ENCODE measurements at places on chromosomes 7 and 10.

GRCh38 chr7:41931263-41931646 lies 228.4 kb upstream of the INHBA start:
- no peak for DNase-seq

GRCh38 chr7:45107356-45107755 lies 4.1 kb downstream of the TBRG4 start:
- DNase-seq, result no peak

DNA sequence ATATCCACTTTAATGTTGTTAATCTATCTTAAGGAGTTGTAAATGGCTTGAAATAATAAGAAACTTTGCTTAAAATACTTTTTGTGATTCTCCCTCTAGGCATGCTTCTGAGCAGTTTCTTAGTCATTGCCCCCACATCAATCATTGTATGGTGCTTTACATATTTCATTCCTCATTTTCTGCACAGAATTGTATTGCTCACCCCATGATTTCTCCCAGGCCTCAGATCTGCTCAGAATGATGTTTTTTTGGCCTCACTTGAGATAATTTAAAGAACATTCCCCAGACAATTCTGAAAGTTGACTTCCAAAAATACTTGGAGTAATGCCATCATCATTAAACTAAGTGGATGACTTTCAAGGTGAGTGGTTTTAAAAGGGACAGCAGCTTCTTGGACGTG lies 82.1 kb upstream of the PRPS1L1 start:
- peak; percentile 87 for DNase-seq

DNA sequence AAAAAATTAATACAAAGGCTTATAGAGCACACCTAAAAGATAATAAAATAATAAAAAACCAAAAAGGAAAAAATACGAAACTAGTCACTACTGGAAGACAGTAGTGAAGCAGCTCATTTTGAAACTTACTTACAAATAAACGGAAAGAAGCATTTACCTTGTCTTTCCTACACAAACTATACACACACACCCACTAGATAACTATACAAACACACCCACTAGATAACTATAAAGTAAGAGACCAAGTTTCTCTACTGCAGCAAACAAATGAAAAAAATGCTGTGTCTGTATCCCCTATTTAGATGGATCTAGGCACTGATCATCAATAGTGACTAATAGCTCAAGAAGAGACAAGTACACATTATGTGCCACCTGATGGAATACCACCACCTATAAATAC lies 49.2 kb downstream of the KIF5B start:
- no peak for DNase-seq

- peak; percentile 38 for DNase-seq
Measured at GRCh38 chr7:143892527-143893300, 9.3 kb downstream of the TCAF1 start.

- no peak for DNase-seq
Measured at GRCh38 chr7:54556121-54556520, 13.9 kb downstream of the VSTM2A start.

DNA sequence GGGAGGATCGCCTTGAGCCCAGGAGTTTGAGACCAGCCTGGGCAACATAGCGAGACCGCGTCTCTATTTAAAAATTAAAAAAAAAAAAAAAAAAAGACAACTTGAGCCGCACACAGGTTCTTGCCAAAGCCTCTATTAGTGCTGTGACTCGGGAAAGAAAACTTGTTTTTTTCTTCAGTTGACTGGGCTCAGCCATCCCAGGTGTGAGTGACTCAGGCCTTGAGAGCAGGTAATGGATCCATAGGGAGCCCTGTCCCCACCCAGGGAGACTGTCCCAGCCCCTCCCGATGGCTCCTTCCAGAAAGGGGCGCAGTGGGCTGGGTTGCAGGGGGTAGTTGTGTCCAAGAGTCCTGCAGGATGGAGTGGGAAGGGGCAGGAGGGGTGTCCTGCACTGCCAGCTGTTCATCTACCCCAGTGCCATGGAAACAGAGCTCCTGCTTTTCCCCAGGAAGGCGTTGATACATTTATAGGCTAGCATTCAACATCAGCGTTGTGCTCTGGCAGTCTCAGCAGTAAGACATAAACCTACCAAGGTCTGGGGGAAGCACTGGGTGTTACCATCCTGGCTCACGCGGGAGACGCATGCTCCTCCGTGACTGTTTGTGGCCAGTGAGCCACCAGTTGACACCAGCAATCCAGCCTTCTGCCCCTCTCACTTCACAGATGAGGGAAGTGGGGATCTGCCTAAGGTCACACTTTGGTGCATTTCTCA lies 126.6 kb downstream of the CUX1 start:
- DNase-seq, result no peak

DNA sequence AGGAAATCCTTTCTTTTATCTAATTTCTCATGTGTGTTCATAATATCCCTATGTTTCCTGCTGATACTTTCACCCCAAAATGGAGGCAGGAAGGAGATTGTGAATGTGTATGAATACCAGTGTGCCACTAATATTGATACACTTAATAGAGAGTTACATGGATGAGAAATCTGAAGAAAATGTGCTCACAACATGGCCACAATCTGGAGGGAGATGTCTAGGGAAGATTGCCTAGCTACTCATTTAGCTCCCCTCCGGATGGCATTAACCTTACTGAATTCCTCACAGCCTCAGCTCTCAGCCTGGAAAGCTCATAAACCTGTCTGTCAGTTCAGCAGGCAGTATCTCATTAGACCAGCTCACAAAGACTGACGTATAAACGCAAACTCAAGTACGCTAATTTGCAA lies 23.4 kb upstream of the DMTF1 start:
- no peak for DNase-seq

DNA sequence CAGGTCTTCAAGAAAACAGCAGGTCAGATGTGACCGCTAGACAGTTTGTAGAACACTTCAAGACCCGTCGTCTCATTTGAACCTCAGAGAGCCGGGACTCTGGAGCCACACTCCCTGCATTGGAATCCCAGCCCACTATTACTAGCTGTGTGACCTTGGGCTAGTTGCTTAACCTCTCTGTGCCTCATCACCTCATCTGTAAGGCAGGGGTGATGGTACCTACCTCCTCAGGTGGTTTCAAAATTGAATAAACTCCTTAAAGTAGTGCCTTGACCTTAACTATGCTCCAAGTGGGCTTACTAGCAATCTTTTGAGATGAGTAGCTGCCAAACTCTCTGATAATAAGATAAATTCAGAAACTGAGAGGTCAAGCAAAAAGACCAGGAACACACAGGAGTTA lies 43.8 kb downstream of the OGDH start:
- no peak for DNase-seq

GRCh38 chr10:5809527-5810154 lies 3.6 kb downstream of the GDI2 start:
- DNase-seq, result no peak

DNA sequence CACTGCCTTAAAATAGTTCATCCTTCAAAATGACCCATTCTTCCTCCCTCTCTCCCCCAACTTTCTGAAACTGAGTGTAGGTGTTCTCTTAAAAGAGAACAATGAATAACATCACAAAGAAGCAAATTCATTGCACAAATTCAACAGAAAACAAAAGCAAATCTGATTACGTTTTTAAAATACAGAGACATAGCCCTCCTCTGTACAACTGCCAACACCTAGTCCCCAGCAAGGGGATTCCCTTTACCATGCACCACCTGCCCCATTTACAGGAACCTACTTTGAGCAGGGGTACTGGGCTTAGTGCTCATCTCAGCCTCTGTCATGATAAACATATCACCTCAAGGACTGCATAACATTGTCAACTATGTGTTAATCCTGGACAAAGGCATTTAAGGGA lies 302.8 kb upstream of the AOAH start:
- DNase-seq, result no peak

DNA sequence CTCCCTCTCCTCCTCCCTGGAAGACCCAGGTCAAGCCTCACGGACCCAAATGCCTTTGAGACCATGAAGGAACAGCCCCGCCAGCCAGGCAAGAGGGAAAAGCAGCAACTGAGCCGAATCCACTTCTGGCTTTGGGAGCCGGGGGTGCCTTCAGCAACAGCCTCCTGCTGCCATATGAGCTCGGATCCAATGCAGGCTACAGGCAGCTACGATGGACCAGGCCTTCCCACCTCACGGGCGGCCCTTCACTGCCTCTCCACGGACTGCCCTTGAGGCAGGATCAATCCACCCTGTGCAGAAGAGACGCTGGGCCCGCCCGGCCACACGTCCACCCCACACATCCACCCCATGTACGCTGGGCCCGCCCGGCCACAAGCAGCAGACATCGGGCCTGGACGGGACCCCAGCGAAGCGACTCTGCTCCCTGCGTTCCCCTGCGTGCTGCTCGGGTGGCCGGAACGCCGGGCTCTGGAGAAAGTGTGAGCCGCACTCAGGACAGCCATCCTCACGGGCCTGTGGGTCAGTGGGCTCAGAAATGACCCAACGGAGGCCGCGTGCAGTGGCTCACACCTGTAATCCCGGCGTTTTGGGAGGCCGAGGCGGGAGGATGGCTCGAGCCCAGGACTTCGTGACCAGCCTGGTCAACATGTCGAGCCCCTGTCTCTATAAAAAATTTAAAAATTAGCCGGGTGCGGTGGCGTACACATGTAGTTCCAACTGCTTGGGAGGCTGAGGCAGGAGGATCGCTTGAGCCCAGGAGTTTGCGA lies 82.0 kb downstream of the FOXL3 start:
- no peak for DNase-seq

DNA sequence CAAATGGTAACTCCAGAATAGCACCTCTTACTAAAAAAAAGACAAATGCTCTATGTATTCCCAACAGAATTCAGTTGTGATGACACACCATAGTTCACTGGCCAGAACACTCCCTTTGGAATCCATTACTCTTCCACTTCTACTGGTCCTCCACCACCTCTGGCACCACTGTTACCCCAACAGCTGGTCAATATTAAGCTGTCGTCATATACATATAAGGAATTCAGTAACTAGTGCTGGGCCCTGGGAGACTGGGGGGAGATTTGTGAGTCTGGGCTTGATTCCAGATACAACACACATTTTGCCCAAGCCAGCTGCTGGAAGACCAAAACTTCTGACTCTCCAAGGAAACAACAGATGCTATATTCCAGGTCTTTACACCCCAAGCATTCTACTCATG lies 26.0 kb upstream of the ITGA8 start:
- DNase-seq, result peak; percentile 76

DNA sequence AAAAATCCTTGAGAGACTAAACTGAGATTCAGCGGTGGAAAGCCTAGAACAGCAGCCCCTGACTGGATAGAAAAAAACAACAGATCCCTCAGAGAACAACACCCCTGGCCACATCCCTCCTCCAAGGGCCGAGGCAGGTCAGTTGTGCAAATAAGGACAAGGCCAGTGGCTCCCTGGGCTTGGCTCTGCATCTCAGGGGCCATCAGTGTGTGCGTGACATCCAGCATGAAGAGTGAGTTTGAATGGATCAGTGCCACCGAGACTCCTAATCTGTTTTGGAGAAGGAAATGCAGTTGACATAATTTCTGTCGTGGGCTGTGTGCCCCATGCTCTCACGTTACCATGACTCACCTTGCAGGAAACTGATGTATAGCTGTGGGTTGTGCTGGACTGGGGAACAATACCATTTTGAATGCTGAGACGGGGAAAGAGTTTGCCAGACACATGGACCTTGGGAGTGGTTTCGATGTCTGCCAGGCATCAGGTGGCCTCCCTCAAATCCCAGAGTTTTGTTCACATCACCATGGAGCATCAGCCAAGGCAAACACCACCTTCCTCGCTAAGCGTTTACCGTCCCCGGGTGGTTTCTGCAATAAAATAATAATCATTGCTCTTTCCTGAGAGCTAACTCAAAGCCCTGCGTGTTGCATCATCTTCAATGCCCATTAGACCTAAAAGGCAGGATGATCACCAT lies 153.2 kb upstream of the FZD8 start:
- peak; percentile 21 for DNase-seq

DNA sequence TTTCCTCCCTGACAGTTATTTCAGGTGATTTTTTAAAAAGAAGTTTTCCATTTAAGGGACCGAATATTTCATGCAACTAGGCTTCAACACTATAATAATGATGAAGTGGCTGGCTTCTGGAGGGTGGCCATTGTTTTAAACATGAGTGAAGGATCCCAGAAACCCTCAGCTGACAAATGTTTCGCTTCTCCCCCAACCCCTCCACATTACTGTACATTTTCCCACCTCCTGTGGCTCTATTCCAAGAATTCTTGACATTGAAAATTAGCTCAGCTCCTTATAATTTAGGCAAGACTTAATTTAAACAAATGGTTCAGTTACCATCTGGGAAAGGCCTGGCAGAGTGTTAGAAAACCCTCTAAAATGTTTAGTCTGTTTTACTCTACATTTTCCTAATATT lies 129.9 kb upstream of the CDCA7L start:
- DNase-seq, result no peak

DNA sequence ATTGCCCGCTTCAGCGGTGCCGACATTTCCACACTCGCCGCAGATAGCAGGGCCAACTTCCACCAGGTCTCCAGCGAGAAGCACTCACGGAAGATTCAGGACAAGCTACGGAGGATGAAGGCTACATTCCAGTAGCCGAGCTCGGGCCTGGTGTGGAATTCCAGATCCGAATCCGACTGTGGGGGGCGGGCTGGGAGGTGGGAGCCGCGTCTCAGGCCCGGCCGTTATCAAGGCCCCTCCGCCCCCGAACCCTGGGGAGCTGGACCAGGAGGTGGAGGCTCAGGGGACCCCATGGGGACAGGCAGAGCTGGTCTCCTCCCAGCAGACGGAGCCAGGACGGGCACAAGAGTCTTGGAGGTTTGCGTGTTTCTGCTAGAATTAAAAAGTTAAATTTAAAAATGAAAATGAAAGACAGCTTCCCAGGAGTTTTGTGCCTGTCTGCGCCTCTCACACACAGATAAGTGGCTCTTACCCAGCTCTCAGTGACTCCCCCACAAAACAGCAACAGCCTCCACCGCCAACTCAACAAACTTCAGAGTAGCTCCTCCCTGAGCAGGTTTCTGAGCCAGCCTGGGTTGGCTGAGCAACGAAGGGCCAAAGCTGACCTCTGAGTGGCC lies 5.2 kb upstream of the UTF1 start:
- no peak for DNase-seq

- DNase-seq, result peak; percentile 56
Measured at GRCh38 chr7:91353848-91354247, 89.6 kb downstream of the FZD1 start.

Measured in fibroblast of skin of right biceps (primary cell).